Progenitor cell of endocrine pancreas (in vitro differentiated cells): ENCODE measurements at places on chromosomes 11 and 22. TPM values are rescaled to one million over a fixed set of nuclear protein-coding genes. Genes with fewer than 3 reads are reported as not detected.

Gene MMP10
- total RNA-seq: 0.22 TPM in 1 of 2 replicates, not detected in the other

Gene OR52A1
- total RNA-seq: not detected in 2 replicates

Gene OR56A1
- total RNA-seq: 0.09 TPM in 1 of 2 replicates, not detected in the other

GRCh38 chr11:27293515-27294417, 69.2 kb downstream of the CCDC34 start:
- no peaks in the 10 kb centered on the region for H3K27me3 ChIP-seq
- H3K4me3 ChIP-seq: no peak overlapping the region
- H3K4me1 ChIP-seq: peaks cover 9% of the 10 kb centered on the region
- H3K27ac ChIP-seq: no peak overlapping the region
- H3K36me3 ChIP-seq: peaks cover 12% of the 10 kb centered on the region
- no peak for DNase-seq

- H3K4me3 ChIP-seq: no peak overlapping the region
- H3K27me3 ChIP-seq: no peaks in the 10 kb centered on the region
- no peaks in the 10 kb centered on the region for H3K36me3 ChIP-seq
- H3K27ac ChIP-seq: no peak overlapping the region
Observed at GRCh38 chr11:23236826-23237555, 376.7 kb upstream of the CCDC179 start.

- peak; percentile 55 for DNase-seq
- H3K36me3 ChIP-seq: no peaks in the 10 kb centered on the region
- H3K4me3 ChIP-seq: no peak overlapping the region
Observed at GRCh38 chr11:116691771-116692177, 81.0 kb downstream of the BUD13 start.

GRCh38 chr22:32949391-32950173, 108.6 kb downstream of the SYN3 start:
- DNase-seq: no peak
- H3K27ac ChIP-seq: no peak overlapping the region
- peaks cover 5% of the 10 kb centered on the region for H3K4me1 ChIP-seq
- peaks cover 1% of the 10 kb centered on the region for H3K36me3 ChIP-seq
- H3K4me3 ChIP-seq: no peak overlapping the region

DNA sequence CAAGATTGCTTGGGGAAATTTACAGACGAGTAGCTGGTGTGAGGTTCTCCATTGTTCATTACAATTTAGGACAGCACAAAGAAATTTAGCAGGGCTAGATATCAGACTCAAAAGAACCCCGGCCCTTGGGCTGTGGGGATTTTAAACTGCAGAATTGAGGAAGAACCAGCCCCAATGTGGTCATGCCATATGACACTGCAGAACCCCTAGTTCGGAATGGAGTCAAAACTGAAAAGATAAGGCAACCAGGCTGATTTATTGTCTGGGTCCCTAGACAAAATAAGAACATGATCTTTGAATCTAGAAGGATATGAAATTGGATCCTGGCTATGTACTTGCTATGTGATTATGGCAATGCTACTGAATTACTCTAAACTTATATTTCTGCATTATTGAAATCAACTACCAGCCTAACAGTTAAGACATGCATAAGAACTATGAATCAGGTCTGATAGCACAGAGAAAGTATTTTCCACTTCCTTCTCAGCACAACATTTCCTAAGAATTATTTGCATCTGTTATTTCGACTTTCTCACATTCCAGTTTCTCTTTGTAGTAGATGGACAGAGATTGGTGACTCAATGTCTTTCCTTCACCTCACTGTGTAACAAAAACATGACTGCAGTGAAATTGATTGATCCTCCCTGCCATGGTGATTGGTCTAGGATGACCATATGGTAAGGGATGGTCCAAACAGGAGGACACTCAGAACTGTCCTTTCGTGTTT, 13.2 kb downstream of the MMP3 start:
- no peak overlapping the region for H3K27ac ChIP-seq
- no peak for DNase-seq
- no peak overlapping the region for H3K4me3 ChIP-seq
- H3K27me3 ChIP-seq: peaks cover 13% of the 10 kb centered on the region
- no peaks in the 10 kb centered on the region for H3K4me1 ChIP-seq

- H3K36me3 ChIP-seq: no peaks in the 10 kb centered on the region
- H3K4me3 ChIP-seq: no peak overlapping the region
- H3K27me3 ChIP-seq: peaks cover 9% of the 10 kb centered on the region
- H3K27ac ChIP-seq: no peak overlapping the region
- DNase-seq: no peak
Observed at GRCh38 chr22:48044487-48045060, 1282.1 kb downstream of the TBC1D22A start.

GRCh38 chr11:87926250-87926970, 248.8 kb downstream of the RAB38 start:
- H3K36me3 ChIP-seq: no peaks in the 10 kb centered on the region
- no peaks in the 10 kb centered on the region for H3K27me3 ChIP-seq
- no peaks in the 10 kb centered on the region for H3K4me1 ChIP-seq
- no peak overlapping the region for H3K4me3 ChIP-seq
- no peak overlapping the region for H3K27ac ChIP-seq

- H3K27ac ChIP-seq: no peak overlapping the region
- H3K36me3 ChIP-seq: no peaks in the 10 kb centered on the region
- H3K27me3 ChIP-seq: no peaks in the 10 kb centered on the region
- no peak for DNase-seq
- H3K4me3 ChIP-seq: no peak overlapping the region
- no peaks in the 10 kb centered on the region for H3K4me1 ChIP-seq
Observed at GRCh38 chr11:95760941-95761340, 28.6 kb downstream of the FAM76B start.

DNA sequence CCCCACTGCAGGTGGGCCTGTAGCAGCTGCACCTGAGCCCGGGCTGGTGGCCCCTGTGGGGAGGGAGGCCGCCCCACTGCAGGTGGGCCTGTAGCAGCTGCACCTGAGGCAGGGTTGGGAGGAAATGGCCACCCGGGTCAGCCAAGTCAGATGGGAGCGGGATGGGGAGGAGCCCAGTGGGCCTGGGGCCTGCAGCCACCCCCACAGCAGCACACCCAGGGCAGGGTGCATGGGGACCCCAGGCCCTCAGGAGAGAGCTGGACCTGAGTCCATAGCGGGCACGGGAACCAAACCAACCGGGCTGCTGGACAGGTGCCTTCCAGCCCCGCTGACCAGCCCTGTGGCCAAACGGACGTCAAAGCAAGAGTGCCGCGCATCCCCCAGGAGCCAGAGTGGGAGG, 61.7 kb downstream of the BRD1 start:
- H3K27ac ChIP-seq: no peak overlapping the region
- no peak overlapping the region for H3K4me3 ChIP-seq
- DNase-seq: peak; percentile 6
- no peaks in the 10 kb centered on the region for H3K4me1 ChIP-seq

DNA sequence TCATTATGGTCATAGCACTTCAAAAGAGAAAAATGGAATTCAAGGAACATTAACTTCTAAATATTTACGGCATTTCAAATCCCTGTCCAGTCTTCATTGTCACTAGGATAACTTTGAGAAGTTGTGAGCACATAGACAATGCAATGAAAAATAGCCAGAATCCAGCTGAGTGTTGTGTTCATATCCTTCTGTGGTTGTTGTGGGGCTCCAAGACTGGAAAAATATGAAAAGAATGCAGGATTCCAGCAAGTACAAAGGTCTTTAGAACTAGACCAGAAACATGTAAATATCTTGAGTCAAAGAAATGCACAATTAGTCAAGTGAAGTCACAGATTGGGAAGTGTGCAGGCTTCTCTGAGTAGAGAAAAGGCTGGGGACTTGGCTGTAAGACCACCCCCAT, 68.7 kb downstream of the WT1 start:
- peaks cover 9% of the 10 kb centered on the region for H3K27me3 ChIP-seq
- no peaks in the 10 kb centered on the region for H3K4me1 ChIP-seq
- no peak for DNase-seq
- H3K36me3 ChIP-seq: peaks cover 1% of the 10 kb centered on the region
- no peak overlapping the region for H3K4me3 ChIP-seq
